Spleen (tissue), 13 donors: ENCODE measurements at places on chromosomes 2 and 18. TPM values are rescaled to one million over a fixed set of nuclear protein-coding genes. Genes with fewer than 3 reads are reported as not detected.

DNA sequence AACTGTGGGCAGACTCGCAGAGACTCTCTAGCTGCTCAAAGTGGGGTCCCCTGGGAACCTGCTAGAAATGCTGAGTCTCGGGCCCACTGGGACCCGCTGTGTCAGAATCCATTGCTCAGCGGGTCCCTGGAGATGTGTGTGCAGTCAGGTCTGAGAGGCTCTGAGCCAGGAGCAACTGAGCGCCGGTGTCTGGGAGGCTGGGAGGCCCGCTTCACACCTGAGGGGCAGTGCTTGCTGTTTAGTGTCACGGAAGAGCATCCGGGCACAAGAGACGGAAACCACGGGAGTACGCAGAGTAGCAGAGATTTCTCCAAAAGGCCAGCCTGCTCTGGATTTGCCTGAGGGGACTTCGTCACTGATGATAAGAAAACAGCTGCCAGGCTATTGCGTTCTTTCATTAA, 70.1 kb downstream of the EDAR start:
- H3K4me3 ChIP-seq, result no peak overlapping the region
- no peaks in the 10 kb centered on the region for H3K36me3 ChIP-seq
- H3K27me3 ChIP-seq, result no peaks in the 10 kb centered on the region
- DNase-seq, result peak; percentile 62
- H3K27ac ChIP-seq, result no peak overlapping the region

RGPD4 gene
- polyA plus RNA-seq, result not detected

NEUROD1 gene
- polyA plus RNA-seq, result not detected

GRCh38 chr2:118098307-118099030, 10.2 kb downstream of the INSIG2 start:
- no peak overlapping the region for H3K4me3 ChIP-seq
- H3K4me1 ChIP-seq, result peaks cover 4% of the 10 kb centered on the region
- no peaks in the 10 kb centered on the region for H3K27me3 ChIP-seq
- H3K27ac ChIP-seq, result peak overlapping the region; percentile 26

PROM2 gene
- polyA plus RNA-seq, result 0.52 TPM

DNA sequence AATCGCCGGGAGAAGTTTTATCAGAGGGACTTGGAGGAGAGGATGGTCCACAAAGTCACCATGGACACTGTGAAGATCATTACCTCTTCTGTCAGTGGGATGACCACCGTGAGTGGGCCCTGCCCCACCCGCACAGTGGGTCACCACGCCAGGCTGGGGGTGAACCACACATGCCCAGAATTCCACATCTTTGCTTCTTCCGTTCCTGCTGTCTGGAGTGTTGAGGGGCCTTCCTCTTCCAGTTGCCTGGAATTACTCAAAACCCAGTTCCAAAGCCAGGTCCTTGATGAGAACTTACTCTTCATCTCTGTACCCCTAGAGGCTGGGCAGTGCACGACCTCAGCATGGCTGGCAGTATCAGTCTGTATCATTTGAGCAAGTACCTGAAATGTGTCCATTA, 22.1 kb downstream of the MROH2A start:
- H3K27ac ChIP-seq, result no peak overlapping the region
- no peak for DNase-seq
- no peaks in the 10 kb centered on the region for H3K36me3 ChIP-seq
- H3K27me3 ChIP-seq, result no peaks in the 10 kb centered on the region
- H3K4me3 ChIP-seq, result no peak overlapping the region

DNA sequence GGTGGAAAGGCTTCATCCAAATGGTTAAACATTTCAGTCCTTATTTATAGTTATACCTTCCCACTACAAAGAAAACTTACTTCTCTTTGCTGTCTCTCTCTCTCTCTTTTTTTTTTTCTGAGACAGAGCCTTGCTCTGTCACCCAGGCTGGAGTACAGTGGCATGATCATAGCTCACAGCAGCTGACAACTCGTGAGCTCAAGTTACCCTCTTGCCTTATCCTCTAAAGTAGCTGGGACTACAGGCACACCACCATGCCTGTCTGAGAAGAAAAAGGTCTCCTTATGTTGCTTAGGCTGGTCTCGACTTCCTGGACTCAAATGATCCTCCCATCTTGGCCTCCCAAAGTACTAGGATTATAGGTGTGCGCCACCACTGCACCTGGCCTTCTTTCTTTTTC, 32.3 kb upstream of the OLA1 start:
- H3K27me3 ChIP-seq, result no peaks in the 10 kb centered on the region
- DNase-seq, result no peak
- H3K36me3 ChIP-seq, result no peaks in the 10 kb centered on the region
- H3K4me1 ChIP-seq, result no peaks in the 10 kb centered on the region

AAK1 gene
- polyA plus RNA-seq, result 10.9 TPM

GRCh38 chr2:228762565-228762964, 508.5 kb downstream of the PID1 start:
- H3K36me3 ChIP-seq, result no peaks in the 10 kb centered on the region
- no peaks in the 10 kb centered on the region for H3K27me3 ChIP-seq
- H3K4me3 ChIP-seq, result no peak overlapping the region
- no peaks in the 10 kb centered on the region for H3K4me1 ChIP-seq
- no peak for DNase-seq

- H3K4me3 ChIP-seq, result no peak overlapping the region
- DNase-seq, result no peak
- H3K36me3 ChIP-seq, result no peaks in the 10 kb centered on the region
- no peak overlapping the region for H3K27ac ChIP-seq
Observed at GRCh38 chr2:216339456-216340279, 32.6 kb downstream of the MARCHF4 start.

- no peaks in the 10 kb centered on the region for H3K36me3 ChIP-seq
- no peaks in the 10 kb centered on the region for H3K4me1 ChIP-seq
- H3K27me3 ChIP-seq, result no peaks in the 10 kb centered on the region
- DNase-seq, result no peak
Observed at GRCh38 chr2:157696036-157696435, 67.4 kb upstream of the ACVR1C start.

UNC50 gene
- polyA plus RNA-seq, result 36.1 TPM
